ENCODE measurements at places on chromosomes 1 and 21.

DNA sequence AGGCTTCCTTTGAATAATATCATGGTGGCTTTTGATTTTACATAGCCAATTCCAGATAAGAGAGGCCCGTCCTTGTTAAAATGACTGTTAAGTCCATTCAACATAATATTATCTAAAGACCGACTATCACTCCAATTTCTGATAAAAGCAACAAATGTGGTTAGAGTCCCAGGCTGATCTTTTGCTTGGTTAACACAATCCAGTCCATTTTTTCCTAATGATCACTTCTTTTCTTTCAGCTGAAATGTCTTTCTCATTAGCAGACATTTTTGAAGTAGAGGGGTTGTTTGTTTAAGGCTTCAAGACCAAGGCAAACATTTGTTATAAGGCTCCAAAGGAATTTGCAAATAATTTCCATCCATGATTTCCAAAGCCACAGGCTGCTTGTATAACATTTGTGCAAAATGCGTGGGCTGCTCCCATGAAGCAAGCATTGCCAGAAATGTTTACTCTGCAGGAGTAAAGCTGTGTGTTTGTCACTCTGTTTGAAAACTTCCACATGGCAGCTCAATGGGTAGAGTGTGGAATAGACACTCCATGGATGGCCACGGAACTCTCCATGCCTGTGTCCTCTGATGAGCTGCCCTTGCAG is 111.5 kb downstream of the PSMG1 start:
- DNase-seq: peak; percentile 23

DNA sequence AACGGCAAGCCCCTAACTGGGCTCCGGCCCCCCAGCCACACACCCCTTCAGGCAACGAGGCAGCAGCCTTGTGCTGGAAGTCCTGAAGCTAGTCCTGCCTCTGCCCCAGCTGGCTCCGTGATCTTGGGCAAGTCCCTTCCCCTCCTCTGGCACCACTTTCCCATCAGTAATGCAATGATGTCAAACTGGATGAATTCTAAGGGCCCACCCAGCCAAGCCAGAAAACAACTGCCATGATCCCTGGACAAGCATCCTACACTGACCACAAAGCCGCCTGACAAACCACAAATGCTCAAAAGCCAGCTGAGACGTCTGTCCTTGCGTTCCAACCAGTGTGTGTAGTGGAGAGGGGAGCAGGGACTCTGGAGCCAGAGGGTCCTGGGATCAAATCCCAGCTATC is 26.8 kb downstream of the IFFO2 start:
- no peak for DNase-seq

DNA sequence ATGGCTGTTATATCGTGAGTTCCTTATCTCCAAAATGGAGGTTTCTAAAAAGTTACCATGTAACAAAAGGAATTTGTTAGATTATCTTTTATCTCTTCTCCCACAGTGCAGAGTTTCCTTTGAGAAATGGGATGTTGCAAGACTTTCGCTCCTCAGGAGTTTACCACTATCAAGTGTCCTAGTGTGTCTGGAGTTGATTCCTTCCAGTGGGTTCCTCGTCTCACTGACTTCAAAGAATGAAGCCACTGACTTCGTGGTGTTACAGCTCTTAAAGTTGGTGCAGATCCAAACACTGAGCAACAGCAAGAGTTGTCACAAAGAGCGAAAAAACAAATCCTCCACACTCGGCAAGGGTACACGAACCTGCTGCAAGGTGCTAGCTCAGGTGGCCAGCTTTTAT is 37.0 kb downstream of the SPAG17 start:
- no peak for DNase-seq

- DNase-seq: no peak
Measured at GRCh38 chr1:58500043-58500442, 46.5 kb downstream of the OMA1 start.

- DNase-seq: no peak
Measured at GRCh38 chr1:185598332-185598731, 135.9 kb upstream of the HMCN1 start.

DNA sequence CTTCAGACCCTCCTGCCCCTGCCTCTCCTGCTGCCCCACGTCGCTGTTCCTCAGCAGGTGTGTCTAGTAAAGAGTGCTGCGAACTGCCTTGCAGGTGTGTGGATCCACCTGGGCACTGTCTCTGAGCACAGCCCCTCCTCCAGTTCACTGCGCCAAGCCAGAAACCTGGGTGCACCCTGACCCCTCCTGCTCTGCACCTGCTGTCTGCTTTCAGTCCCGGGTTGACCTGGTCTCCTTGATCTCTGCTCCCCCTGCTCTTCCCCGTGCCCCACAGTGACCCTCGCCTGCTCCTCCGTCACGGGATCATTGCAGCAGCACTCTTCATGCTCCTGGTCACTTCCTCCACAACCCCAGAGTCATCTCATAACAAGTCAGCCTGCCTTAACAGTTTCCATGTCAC is 6.5 kb downstream of the A3GALT2 start:
- DNase-seq: no peak

DNA sequence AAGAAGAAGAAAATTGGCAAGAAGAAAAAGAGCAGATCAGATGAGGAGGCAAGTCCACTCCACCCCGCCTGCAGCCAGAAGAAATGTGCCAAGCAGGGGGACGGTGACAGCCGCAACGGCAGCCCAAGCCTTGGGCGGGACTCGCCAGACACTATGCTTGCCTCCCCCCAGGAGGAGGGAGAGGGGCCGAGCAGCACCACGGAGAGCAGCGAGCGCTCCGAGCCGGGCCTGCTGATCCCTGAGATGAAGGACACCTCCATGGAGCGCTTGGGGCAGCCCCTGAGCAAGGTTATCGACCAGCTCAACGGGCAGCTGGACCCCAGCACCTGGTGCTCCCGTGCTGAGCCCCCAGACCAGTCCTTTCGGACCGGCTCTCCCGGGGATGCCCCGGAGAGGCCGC is 9.0 kb upstream of the SLC25A34 start:
- no peak for DNase-seq

- DNase-seq: peak; percentile 34
Measured at GRCh38 chr1:107529511-107530149, 388.8 kb downstream of the NTNG1 start.

GRCh38 chr1:243496187-243496646 is 240.4 kb downstream of the SDCCAG8 start:
- DNase-seq: no peak

DNA sequence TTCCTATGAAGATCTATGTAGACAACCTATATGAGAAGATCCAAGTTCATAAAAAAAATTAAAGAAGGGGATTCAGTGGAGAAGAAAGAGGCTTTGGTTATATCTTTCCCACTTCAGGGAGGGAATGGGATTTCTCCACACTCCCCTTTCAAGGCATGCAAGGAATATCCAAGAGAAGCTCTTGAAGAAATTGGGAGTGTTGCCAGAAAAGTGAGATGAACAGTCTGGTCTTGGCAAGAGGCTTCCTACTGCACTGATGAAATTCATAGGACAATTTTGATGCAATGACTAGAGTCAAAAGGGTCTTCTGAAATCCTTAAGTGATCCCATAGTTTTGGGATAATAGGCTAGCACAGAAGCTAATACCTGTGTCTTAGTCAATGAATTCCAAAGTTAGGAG is 153.0 kb downstream of the KCTD3 start:
- no peak for DNase-seq

- no peak for DNase-seq
Measured at GRCh38 chr1:7538033-7538432, 233.1 kb upstream of the VAMP3 start.

DNA sequence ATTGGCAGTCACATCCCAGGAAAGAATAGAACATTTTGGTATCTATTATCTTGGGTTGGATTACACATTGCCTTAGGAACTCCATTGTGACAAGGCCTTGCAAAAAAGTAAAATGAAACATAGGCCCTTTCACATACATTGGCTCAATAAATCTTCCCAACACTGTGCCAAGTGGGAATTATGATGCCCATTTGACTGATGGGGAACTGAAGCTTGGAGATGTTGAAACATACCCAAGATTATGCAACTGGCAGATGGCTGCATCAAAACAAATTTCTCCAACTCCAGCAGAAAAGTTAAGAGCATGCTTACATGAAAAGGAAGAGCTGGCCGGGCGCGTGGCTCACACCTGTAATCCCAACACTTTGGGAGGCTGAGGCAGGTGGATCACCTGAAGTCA is 26.9 kb downstream of the PLEKHO1 start:
- DNase-seq: no peak

- no peak for DNase-seq
Measured at GRCh38 chr1:11391886-11392285, 87.1 kb upstream of the DISP3 start.

DNA sequence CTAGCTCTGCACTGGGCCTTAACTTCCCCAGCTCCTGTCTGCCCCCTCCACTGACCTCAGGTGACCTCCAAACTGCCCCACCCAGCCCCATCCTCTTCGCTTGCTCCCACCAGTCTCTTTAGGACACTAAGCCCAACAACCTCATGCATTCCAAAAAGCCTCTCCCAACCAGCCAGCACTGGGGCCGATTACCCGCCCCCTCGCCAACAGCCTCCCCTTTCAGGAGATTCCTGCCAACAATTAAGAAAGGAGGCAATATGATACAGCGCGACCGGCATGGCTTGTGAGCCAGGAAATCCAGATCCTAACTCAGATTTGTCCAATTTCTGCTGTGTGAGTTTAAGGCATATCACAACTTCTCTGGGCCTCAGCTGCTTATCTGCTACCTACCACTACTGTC is 14.7 kb downstream of the KANK4 start:
- no peak for DNase-seq

DNA sequence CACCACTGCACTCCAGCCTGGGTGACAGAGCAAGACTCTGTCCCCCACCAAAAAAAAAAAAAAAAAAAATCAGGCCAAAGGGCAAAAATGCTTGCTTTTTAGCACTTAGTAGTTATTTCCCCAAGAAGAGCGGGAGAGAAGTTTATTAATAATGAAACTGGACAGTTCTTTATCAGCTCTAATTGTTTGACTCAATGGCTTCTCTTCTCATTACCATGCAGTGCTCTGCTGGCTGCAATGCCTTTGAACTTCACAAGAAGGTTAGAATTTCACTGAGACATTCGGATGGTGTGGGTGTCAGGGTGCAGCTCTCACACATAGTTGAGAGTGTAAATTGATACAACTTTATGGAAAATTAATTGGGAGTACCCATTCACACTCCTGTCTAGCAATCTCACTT is 63.7 kb downstream of the EDARADD start:
- DNase-seq: no peak

- no peak for DNase-seq
Measured at GRCh38 chr1:229691362-229691761, 65.3 kb downstream of the URB2 start.

DNA sequence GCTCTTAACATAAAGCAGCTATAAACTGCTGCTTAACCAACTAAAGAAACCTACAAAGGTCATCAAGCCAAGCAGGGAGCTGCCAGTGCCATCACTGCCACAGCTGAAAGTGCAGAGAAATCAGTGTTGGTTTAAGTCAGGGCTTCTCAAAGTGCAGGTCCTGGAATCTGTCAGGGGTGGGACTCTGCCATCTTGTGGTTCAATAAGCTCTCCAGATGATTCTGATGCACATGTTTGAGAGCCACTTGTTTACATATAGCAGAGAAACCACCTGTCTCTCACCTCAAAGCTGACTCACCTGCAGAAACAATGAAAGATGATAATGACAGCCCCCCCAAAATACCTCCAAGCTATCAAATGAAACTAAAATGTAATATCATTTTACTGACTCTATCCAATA is 49.3 kb downstream of the SH3GLB1 start:
- no peak for DNase-seq

- DNase-seq: no peak
Measured at GRCh38 chr1:110466646-110467280, 15.8 kb downstream of the PROK1 start.

DNA sequence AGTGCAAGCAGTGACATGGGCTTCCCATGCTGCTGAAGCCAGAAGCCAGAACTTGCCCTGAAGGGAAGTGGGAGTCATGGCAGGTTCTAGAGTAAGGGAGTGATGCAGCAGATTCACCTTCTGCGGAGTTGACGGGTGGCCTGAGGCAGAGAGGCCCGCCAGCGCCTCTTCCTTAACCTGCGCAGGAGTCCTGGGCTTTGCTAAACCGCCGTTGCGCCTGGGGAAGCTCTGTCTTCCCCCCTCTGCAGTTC is 67.3 kb downstream of the OBSCN start:
- no peak for DNase-seq

- DNase-seq: no peak
Measured at GRCh38 chr1:15371610-15372545, 37.8 kb upstream of the EFHD2 start.

- peak; percentile 91 for DNase-seq
Measured at GRCh38 chr1:169105434-169106094, 926 bp upstream of the ATP1B1 start.

GRCh38 chr1:223831755-223832636 is 13.8 kb downstream of the TP53BP2 start:
- DNase-seq: no peak

- no peak for DNase-seq
Measured at GRCh38 chr1:233140974-233141373, 154.6 kb downstream of the PCNX2 start.

DNA sequence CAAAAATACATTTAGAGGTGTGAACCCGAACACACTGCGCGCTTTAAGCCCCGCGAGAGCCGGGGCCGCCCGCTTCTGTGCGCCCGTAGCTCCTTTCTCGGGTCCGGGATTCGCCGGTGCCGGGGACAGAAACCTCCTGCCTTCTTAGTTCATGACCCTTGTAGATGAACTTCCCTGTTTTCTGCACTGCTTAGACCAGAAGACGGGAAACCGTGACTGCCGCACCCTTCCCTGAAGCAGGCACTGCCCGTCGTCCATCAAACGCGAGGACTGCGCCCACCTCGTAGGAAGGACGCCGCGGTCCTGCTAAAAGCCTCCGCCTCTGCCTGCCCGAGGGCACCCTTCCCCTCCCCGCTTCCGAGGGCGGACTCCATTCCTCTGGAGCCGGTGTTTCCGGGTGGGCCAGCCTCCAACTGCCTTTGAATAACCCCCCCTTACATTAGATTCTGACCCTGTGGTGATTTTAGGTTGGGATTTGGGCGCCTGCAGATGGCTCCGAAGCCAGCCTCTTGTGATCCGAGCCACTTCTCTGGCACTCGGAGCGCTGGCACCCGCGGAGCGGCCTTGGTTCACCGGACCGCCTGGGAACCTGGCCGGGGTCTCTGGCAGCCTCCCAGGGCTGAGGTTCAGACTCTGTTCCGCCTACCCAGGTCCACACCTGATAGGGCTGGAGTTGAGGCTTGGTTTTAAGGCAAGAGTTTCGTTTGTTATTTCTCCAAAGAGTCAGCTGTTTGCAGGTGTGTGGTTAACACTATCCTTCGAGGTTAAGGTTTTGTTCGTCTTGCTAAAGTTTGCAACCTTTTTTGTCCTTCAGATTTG is 1.2 kb upstream of the PTTG1IP start:
- no peak for DNase-seq

DNA sequence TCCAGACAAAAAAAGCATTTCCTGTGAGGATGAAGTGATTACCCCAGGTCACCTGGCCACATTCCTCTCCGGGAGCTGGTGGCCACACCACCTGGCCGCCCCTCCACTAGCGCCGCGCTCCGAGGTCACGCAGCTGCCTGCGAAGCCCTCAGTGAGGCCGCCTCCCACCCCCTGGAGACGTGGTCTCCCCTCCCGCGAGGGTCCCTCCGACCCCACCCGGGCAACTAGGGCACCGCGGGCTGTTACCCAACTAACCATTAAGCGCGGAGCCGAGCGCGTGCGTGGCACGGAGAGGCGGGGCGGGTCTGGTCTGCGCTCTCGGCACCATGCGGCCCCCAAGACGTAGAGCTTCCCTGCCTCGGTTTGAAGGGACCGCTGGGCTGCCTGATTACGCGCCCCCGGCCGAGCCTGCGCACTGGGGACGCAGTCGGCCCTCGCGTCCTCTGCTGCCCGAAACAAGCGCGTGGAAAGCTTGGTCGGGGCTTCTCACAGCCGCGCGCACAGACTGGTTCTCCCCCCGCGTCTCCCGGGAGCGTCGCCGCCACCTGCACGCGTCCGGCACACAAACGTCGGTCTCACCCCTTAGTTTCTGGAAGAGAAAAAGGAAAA is 106.5 kb downstream of the SLC16A1 start:
- peak; percentile 39 for DNase-seq
